ENCODE measurements at places on chromosomes 12 and 14.

- H3K36me3 ChIP-seq, result no peaks in the 10 kb centered on the region
- peaks cover 18% of the 10 kb centered on the region for H3K4me1 ChIP-seq
- no peak overlapping the region for H3K4me3 ChIP-seq
- no peaks in the 10 kb centered on the region for H3K27me3 ChIP-seq
Measured at GRCh38 chr14:51395361-51395849, 155.4 kb downstream of the TMX1 start.

DNA sequence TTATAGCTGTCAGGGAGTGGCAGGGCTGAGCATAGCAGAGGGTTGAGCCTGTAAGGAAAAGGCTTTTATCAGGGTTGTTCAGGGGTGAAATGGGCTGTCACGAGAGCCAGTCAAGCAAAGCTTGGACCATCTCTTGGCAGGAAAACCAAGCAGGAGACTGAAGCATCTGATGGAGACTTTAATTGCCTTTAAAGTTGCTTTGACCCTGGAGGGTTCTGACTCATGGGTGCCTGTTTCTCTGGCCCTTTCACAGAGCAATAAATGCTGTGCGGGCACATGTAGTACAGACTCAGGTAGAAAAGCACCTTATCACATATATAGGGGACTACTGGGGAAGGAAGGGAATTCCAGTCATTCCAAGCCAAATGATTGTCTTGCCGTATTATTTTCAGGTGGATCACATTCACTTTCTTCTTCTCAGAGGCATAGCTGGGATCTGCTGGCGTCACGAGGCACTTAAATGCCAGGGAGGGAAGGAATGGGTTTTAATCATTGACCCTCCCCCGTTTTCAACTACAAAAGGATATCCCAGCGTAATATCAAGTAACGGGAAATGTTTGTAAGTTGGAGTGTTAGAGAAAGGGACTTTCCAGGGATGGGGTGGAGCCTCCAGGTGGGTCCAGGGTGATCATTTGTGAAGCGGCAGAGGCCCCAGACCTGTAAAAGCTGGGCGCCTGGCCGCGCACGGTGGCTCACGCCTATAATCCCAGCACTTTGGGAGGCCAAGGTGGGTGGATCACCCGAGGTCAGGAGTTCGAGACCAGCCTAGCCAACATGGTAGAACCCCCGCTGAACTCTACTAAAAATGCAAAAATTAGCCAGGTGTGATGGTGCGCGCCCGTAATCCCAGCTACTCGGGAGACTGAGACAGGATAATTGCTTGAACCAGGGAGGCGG lies 34.9 kb downstream of the PLEKHD1 start:
- H3K27ac ChIP-seq, result no peak overlapping the region
- no peaks in the 10 kb centered on the region for H3K27me3 ChIP-seq
- peaks cover 7% of the 10 kb centered on the region for H3K4me1 ChIP-seq
- no peak overlapping the region for H3K4me3 ChIP-seq

DNA sequence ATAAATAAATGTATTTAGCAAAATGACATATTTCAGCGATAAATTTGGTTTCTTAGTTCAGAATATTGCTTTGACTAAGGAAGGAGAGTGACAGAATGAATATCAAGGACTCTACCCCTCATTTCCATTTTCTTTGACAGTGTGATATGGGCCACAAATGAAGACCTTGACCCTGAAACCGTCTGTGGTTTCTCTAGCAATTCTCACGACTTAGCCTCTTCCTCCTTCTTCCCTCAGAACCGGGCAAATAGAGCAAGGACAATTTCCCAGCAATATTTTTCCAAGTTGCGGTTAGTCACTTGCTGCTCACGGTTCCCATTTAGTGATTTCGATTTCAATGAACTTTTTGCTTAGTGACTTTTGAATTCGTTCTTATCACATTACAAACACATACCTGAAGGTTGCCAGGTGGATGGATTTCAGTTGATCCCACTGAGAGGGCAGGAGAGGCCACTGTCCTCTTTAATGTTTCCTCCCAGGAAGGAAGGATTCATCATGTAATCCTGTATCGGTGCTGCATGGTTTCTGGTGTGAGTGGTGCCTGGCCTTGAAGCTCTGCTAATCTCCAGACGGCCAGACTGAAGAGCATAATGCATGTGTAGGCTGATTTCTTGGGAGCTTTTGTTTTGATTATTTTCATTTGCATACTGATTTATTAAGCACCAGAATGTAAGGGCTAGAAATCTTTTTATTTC lies 77.6 kb downstream of the CHST11 start:
- no peak for DNase-seq
- no peaks in the 10 kb centered on the region for H3K27me3 ChIP-seq
- H3K27ac ChIP-seq, result no peak overlapping the region
- H3K36me3 ChIP-seq, result no peaks in the 10 kb centered on the region

- H3K27me3 ChIP-seq, result no peaks in the 10 kb centered on the region
- H3K4me3 ChIP-seq, result no peak overlapping the region
- peak; percentile 35 for DNase-seq
- peaks cover 3% of the 10 kb centered on the region for H3K4me1 ChIP-seq
Measured at GRCh38 chr14:75343911-75344310, 65.3 kb downstream of the FOS start.

GRCh38 chr12:98954506-98954905 lies 309.4 kb downstream of the APAF1 start:
- H3K27ac ChIP-seq, result no peak overlapping the region
- no peaks in the 10 kb centered on the region for H3K36me3 ChIP-seq
- no peak overlapping the region for H3K4me3 ChIP-seq
- no peaks in the 10 kb centered on the region for H3K4me1 ChIP-seq
- DNase-seq, result no peak

DNA sequence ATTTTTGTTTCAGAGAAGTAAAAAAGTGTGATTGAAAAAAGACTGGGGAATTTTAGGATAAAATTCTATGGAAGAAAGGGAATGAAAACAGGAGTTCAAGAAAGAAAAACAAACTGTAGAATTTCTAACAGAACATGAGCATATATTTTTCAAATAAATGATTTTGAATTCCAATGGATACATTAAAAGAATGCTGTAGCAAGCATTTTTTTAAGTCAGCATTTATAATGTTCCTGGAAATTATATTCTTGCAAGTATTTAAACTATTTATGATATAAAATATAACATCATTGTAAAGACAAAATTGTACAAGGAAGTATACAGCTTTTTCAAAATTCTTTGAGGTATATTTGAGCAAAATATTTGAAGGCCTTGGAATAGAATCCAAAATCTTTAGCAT lies 450.7 kb downstream of the AEBP2 start:
- H3K4me3 ChIP-seq, result no peak overlapping the region
- no peaks in the 10 kb centered on the region for H3K36me3 ChIP-seq
- H3K27me3 ChIP-seq, result no peaks in the 10 kb centered on the region
- DNase-seq, result no peak

DNA sequence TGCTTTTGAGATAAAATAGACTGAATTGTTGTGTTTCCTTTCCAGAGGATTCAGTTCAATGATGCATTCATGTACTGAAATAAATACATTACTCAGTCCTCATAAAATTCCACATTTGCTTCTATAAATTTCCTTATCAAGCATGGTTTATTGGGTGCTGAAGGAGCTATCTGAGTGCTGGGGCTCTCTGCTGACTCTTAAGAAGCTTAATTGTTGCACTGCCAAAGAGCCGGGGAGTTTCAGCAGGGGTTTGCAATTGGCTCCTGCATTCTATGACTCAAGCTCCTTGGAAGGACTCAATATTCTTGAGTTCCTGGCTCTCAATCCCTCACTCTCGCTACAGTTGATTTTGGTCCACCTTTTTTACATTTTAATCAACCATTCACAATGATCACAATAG lies 69.8 kb upstream of the PYGL start:
- no peak overlapping the region for H3K4me3 ChIP-seq
- DNase-seq, result no peak
- no peaks in the 10 kb centered on the region for H3K4me1 ChIP-seq
- H3K27ac ChIP-seq, result no peak overlapping the region
- H3K36me3 ChIP-seq, result no peaks in the 10 kb centered on the region

DNA sequence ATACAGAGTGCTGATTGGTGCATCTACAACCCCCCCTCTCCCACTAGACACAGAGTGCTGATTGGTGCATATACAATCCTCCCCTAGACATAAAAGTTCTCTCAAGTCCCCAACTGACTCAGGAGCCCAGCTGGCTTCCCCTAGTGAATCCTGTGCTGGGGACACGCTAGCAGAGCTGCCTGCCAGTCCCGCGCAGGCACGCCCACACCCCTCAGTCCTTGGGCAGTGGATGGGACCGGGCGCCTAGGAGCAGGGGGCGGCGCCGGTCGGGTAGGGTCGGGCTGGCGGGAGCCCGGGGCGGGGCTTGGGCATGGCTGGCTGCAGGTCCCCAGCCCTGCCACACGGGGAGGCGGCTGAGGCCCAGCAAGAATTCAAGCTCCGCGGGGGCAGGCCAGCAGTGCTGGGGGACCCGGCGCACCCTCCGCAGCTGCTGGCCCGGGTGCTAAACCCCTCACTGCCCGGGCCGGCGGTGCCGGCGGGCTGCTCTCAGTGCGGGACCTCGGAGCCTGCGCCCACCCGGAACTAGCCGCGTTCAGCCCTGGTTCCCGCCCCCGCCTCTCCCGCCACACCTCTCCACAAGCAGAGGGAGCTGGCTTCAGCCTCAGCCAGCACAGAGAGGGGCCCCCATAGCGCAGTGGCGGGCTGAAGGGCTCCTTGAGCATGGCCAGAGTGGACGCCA lies 64.3 kb upstream of the DDHD1 start:
- H3K27me3 ChIP-seq, result no peaks in the 10 kb centered on the region
- no peak overlapping the region for H3K27ac ChIP-seq
- H3K36me3 ChIP-seq, result no peaks in the 10 kb centered on the region
- H3K4me1 ChIP-seq, result no peaks in the 10 kb centered on the region

- no peaks in the 10 kb centered on the region for H3K27me3 ChIP-seq
- H3K27ac ChIP-seq, result no peak overlapping the region
- peaks cover 20% of the 10 kb centered on the region for H3K4me1 ChIP-seq
- DNase-seq, result no peak
Measured at GRCh38 chr14:64963611-64964010, 8.5 kb downstream of the RAB15 start.

- no peaks in the 10 kb centered on the region for H3K36me3 ChIP-seq
- H3K27ac ChIP-seq, result no peak overlapping the region
- no peak for DNase-seq
- no peak overlapping the region for H3K4me3 ChIP-seq
Measured at GRCh38 chr12:25197608-25198007, 2.6 kb downstream of the ETFRF1 start.

- H3K27ac ChIP-seq, result no peak overlapping the region
- no peaks in the 10 kb centered on the region for H3K27me3 ChIP-seq
- H3K4me1 ChIP-seq, result peaks cover 2% of the 10 kb centered on the region
- DNase-seq, result no peak
- H3K4me3 ChIP-seq, result no peak overlapping the region
Measured at GRCh38 chr12:62762645-62763044, 172.3 kb downstream of the PPM1H start.

DNA sequence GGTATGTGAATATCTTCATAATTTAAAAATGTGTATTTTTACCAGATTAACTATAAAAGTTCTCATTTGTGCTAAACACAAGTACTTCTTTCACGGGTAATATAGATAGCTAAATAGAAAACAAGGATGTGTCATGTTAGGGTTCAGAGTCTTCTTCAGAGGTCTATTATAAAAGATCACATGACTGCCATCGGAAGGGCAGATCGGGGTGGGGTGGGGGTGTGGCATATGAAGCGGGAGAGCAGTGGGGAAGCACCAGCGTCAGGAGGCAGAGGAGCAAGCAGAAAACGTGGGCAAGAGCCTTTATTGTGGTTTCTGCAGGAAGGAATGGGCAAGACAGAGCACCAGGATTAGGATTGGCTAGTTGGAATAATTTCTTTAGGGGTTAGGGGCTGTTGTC lies 63.7 kb upstream of the DNM1L start:
- no peak for DNase-seq

- no peaks in the 10 kb centered on the region for H3K36me3 ChIP-seq
- peaks cover 10% of the 10 kb centered on the region for H3K4me1 ChIP-seq
- peak overlapping the region; percentile 43 for H3K4me3 ChIP-seq
- no peak for DNase-seq
Measured at GRCh38 chr12:130704606-130705005, 11.5 kb downstream of the RIMBP2 start.

All from trophoblast cell (in vitro differentiated cells and primary cell).